ENCODE measurements at places on chromosomes 3 and 15. TPM values are rescaled to one million over a fixed set of nuclear protein-coding genes. Genes with fewer than 3 reads are reported as not detected.

Gene LYZL4
- not detected for total RNA-seq

Gene CHDH
- total RNA-seq = 68.9 TPM

Gene TLR9
- 0.16 TPM for total RNA-seq

DNA sequence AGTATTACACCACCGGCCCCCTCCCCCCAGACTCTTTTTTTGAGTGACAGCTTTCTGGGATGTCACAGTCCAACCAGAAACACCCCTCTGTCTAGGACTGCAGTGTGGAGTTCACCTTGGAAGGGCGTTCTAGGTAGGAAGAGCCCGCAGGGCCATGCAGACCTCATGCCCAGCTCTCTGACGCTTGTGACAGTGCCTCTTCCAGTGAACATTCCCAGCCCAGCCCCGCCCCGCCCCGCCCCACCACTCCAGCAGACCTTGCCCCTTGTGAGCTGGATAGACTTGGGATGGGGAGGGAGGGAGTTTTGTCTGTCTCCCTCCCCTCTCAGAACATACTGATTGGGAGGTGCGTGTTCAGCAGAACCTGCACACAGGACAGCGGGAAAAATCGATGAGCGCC is 63.6 kb downstream of the AAGAB start:
- DNase-seq = no peak

DNA sequence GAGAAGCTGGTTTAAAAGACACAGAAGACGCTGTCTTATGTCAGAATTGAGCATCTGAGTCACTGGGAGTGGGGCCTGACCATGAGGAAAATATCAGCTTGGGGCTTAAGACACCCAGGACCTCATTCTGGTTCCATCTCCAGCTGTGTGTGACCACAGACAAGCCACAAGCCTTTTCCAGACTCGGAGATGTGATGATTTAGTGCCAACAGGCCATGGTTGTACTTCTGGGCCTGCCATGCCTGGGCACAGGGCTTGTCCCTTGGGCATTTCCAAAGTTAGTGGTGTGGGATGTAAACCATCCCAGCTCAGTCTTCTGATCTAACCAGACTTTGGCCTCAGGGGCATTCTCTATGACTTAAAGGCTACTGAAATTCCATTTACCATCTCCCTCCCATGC is 269.8 kb downstream of the RYR3 start:
- DNase-seq = no peak

- no peak for DNase-seq
Observed at GRCh38 chr3:107643038-107643883, 120.5 kb downstream of the BBX start.

DNA sequence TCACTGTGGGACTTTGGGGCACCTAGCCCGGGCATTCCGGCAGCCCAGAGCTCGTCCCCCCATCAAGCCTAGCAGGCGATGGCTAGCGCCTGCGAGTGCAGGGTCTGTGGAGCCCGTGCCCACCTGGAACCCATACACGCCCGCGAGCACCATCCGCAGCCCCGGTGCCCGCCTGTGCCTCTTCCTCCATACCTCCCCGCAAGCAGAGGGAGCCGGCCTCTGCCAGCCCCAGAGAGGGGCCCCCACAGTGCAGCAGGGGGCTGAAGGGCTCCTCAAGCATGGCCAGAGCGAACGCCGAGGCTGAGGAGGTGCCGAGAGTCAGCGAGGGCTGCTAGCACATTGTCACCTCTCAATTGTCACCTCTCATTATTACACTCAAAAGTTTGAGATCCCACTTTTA is 167.8 kb upstream of the EPHA6 start:
- no peak for DNase-seq

- DNase-seq = no peak
Observed at GRCh38 chr15:67945951-67946700, 106.3 kb upstream of the RNU6-1 start.

GRCh38 chr3:192915304-192915703 is 2.4 kb downstream of the MB21D2 start:
- no peak for DNase-seq

- no peak for DNase-seq
Observed at GRCh38 chr15:92661069-92661468, 5.5 kb upstream of the FAM174B start.

GRCh38 chr15:57591822-57592367 is at the start of gene MYZAP:
MYZAP (plus strand) TSS chr15:57591904; CDS start chr15:57592035, 131 bp downstream.
- DNase-seq = peak; percentile 82

- DNase-seq = no peak
Observed at GRCh38 chr3:77707281-77707680, 667.4 kb downstream of the ROBO2 start.

DNA sequence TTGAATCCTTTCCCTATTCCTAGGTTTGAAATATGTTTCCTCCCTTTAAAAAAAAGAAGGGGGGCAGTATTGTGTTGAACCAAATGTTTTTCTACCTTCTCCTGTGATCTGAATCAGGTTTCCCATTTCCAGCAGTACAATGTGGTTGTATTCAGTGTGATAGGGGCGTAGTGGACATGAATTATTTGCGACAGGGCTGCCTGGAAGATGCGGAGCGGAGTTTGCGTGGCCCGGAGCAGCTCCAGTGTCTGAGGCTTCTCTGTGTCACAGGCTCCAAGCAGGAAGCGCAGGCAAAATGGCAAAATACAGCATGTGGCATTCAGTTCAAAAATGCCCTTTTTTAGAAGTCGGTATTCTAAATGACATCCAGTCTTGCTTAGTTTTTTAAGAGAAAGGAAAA is 154.4 kb downstream of the PGPEP1L start:
- DNase-seq = peak; percentile 95

GRCh38 chr3:146020969-146021368 is 140.0 kb downstream of the PLOD2 start:
- no peak for DNase-seq

DNA sequence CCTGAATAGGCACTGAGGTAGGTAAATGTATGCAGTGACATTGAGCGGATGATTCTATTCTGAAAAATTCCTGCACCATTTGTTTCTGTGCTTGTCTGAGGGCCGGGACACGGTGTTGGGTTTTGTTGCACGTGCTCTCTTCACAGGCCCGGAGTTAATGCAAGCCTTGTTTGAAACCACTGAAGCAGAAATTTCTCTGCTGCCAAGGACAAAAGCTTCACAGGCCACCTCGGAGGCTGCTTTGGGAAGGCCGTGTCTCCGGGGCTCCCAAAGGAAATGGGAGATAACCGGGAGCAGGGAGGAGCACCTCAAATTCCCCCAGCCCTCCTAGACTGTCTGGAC is 179.4 kb downstream of the OPA1 start:
- DNase-seq = no peak

All from transverse colon (tissue), 4 donors.